Stimulated activated CD8-positive, alpha-beta memory T cell treated with anti-CD3 and anti-CD28 coated beads, Interleukin-4, amount 100 ng/mL, for 1 hour (primary cell): ENCODE measurements at places on chromosomes 7 and 10.

DNA sequence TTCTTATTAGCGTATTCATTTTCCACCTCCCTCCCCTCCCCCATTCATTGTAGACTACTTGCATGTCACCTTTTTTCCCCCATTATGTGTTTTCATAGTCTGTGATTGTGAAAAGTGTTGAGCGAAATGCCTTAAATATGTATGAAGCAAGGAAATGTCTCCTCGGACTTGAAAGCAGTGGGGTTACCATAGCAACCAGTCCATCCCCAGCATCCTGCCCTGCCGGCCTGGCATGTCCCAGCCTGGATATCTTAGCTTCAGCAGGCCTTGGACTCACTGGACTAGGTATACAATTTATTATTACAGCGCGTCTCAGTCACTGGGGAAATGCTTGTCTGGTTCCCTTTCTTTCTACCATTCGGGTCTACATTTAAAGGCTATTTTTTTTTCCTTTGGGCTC is 283.6 kb downstream of the BICC1 start:
- no peak for DNase-seq

DNA sequence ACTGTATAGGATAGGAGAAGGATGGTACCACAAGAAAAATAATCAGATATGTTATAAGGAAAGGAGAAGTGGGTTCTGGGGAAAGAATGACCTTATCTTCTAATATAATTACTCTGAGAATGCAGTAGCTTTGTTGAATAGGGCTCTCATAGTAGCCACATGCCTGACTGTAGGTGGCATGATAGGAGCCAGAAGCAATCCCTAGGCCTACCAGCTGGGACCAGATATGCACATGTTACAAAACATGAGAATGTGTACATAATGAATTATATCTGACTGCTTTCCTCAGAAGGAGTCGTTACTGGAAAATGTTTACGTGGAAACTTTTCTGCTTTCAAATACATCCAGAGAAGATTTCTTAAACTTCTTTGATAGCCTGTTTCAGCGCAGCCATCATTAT is 53.2 kb upstream of the FAM3C start:
- DNase-seq = no peak

- no peak for DNase-seq
These were observed 118.8 kb upstream of the MYO3A start for GRCh38 chr10:25815236-25815635.

GRCh38 chr10:60312818-60313588 is 76.7 kb downstream of the ANK3 start:
- DNase-seq = no peak

DNA sequence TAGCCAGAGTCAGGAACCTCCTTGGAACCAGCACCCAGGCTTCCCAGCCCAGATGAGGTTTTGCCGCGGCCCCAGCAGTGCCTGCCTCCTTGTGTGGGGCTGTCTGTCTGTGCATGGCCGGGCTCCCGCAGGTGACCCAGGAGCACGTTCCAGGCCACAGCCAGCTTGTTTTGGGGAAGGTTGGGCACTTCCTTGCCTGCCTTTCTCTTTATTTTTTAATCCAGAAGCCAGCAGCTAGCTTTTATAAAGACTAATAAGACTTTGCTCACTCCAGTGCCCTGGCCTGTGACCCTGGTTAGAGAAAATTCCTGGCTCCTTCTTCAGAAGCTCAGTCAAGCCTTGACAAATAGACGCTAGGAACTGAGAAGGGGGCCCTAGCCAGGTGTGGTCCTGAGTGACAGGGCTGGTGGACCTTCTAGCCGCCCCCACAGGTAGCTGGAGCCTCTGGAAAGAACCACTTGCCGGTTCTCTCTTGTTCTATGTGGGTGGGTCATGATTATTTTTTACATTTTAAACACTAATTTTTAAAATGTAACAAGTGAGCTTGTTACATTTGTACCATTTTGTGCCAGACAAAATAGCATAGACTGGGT is 837 bp downstream of the SLC29A3 start:
- DNase-seq = no peak

- DNase-seq = no peak
These were observed 282.2 kb upstream of the GALNT17 start for GRCh38 chr7:70849580-70850235.

- DNase-seq = no peak
These were observed 9.8 kb downstream of the CLRN3 start for GRCh38 chr10:127882801-127883459.

DNA sequence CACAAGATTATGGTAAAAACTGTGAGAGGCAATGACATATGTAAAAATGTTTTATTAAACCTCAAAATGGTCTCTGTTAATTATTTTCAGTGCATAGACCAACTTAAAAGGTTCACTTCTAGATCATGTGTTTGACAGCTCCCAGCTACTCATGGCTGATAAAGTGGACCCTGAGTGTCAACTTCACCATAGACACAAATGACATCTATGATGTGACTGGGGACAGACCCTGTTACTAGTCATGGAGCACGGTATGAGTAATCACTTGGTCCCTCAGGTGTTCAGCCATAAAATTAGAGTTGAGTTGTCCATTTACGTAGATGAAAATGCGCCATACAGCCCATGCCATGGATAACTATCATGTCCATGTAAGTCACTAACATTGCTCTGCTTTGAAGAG is 199.8 kb downstream of the ZNF365 start:
- no peak for DNase-seq

DNA sequence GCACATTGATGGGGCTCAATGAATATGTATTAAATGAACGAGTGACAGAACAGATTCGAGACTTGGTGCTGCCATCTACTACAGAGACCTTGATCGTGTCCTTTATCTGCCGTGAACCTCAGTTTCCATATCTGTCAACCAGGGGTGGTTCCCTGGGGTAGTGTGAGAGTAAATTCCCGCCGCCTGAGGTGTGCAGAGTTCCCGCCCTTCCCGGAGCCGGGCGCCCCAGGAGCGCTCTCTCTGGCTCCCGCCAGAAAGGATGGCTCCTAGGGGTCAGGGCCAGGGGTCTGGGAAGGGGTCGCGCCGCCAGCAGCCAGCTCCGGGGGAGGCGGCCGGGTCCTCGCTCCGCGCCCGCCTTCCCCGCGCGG is 333 bp upstream of the PLCE1 start:
- DNase-seq = no peak

DNA sequence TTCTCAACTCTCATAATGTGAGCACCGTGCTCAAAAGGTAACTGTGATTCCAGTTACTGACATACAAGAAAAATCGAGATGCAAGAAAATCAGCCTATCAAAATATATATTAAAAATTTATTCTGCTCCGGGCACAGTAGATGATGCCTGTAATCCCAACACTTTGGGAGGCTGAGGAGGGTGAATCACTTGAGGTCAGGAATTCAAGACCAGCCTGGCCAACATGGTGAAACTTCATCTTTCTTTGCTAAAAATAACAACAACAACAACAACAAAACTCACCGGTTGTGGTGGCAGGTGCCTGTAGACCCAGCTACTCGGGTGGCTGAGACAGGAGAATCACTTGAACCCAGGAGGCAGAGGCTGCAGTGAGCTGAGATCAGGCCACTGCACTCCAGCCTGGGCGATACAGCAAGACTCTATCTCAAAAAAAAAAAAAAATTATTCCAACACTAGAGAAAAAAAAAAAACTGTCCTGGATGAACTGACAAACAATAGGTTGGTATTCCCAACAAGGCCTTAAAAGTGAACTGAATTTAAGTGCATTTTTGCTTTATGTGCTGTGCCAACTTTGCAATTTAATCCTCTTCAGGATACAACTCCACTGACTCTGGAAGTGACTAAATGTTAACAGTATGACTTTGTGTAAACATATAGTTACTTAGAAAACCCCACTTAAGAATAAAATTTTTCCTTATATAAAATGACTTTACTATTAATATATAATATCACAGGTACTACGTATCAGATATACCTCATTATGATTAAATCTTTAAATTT is 51.1 kb downstream of the JMJD1C start:
- no peak for DNase-seq

GRCh38 chr10:13395540-13395939 is 47.4 kb upstream of the SEPHS1 start:
- DNase-seq = no peak

GRCh38 chr7:23915236-23915635 is 205.2 kb downstream of the STK31 start:
- no peak for DNase-seq

DNA sequence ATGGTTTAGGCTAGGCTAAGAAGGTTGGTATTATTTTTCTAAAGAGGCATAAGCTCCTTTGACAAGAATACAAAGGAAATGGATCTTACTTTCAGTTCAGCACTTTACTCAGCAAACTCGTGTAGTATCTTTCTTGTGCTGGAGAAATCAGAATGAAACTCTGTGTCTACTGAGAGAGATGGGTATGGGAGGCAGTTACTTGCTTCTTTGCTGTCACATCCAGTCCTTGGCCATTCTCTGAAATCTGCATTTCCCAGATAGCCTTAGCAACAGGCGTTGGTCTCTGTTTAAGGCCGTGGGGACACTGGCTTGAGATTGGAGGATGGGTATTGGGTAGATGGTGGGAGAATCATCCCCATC is 180.5 kb downstream of the NRP1 start:
- no peak for DNase-seq

- DNase-seq = no peak
These were observed 335.4 kb upstream of the MEOX2 start for GRCh38 chr7:16021851-16022250.

DNA sequence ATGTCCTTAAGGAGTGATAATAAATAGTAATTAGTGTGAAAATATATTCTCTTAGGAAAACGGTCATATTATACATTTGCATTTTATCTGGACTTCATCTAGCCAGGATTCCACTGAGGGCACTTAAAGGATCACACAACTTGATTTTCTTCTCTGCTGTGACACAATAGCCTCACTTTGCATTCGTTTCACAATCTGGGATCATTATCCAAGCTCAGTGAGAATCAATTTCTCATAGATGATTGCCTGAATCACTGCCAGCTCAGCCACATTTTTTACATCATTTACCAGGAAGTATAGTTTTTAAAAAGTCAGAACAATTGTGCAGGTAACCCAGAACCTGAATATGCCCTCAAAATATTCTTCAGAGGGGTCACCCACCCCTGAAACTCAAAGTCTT is 68.9 kb downstream of the PTPRZ1 start:
- no peak for DNase-seq
